ENCODE measurements at places on chromosomes 7 and 10.

- no peak for DNase-seq
Observed at GRCh38 chr7:8221101-8221495, 40.9 kb downstream of the ICA1 start.

DNA sequence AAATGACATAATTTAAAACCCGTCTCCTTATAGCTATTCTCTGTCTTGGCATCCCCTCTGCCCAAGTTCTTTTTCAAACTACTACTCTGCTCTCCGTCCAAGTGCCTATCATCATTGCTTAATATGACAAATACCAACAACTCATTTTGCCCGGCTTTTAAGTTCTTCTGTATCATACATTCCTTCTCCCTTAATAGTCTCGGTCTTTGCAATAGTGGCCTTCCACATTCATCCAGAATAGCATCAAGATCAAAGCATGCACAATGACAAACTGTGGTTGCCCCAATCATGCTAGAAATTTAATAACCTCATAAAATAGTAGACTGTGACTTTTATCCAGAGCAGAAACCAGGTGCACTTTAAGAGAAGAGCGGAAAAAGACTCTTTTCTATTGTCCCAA, 198.9 kb downstream of the ETV1 start:
- no peak for DNase-seq

DNA sequence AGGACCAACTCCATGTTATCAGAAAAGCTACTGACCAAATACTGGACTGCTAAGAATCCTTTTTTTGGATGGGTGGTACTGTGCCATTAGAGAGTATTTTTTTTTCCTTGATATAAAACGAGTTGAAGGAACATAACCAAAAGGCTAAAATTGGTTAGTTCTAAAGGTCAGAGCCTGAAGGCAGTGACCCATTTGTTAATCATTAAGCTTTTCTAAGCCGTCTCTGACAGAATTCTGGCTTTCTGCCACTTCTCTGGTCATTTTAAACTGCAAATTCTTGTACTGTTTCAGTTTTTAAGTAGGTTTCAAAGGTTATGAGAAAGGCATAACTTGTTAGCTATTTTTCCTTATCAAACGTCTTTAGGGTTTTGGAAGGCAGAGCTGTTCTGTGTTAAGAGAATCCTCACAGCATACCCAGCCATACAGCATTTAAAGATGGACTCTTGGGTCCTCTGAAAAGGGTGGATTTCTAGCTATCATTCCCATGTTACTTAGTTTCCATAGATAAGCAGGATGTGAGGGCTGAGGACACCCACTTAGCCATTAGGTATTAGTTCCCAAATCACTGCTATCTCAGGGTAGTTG, 196.8 kb downstream of the RNLS start:
- DNase-seq, result no peak

- peak; percentile 27 for DNase-seq
Observed at GRCh38 chr7:24965831-24966708, 13.9 kb downstream of the OSBPL3 start.

DNA sequence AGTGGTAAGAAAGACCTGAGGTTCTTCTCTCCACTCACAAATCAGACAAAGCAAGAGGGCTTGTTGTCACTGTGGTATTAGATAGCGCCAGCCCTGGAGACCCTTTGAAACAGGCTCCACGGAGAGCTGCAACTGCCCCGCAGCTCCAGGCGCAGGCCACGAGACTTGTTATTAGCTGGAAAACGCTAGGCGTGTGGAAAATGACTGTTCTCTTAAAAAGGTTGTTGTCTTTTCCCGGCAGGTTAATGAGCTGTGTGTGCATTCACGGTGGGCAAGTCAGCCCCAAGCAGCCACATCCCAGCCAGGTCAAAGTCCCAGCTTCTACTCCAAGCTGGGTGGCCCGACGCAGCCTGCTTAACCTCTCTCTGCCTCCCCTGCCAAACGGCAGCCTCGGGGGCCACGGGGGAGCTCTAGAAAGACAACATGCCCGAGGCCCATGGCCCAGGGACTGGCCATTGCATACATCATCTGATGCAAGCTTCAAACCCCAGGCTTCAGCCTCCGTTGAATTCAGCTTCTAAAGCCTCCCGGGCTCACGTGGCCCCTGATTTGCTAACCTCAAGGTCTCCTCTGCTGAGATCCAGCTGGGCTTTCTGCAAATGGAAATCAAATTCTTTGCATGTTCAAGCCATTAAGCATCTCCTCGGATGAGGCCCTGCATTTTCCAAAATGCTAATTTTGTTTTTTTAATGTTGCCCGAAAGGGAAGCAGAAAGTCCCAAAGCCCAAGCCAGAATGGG, 61.3 kb upstream of the DNAAF5 start:
- DNase-seq, result no peak

DNA sequence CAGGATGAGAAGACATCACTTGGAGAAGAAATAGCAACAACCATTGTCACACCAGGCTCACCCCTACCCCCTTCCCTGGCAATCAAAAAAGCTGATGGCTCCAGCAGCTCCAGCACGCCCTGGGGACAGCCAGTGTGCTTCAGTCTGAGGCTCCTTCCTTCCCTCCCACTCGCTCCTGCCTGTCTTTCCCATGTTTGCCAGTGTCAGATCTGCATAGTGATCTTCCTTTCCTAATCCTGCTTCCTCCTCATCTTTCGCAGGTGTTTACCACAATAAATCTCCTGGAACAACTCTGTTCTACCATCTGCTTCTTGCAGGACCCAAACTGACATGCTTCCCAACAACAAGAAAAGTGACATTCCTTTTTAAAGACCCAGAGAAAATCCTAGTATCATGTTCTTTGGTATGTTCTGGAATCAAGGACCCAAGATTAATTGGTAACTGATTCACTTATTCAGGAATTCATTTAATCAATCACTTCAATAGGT, 57.1 kb downstream of the STEAP1B start:
- no peak for DNase-seq

DNA sequence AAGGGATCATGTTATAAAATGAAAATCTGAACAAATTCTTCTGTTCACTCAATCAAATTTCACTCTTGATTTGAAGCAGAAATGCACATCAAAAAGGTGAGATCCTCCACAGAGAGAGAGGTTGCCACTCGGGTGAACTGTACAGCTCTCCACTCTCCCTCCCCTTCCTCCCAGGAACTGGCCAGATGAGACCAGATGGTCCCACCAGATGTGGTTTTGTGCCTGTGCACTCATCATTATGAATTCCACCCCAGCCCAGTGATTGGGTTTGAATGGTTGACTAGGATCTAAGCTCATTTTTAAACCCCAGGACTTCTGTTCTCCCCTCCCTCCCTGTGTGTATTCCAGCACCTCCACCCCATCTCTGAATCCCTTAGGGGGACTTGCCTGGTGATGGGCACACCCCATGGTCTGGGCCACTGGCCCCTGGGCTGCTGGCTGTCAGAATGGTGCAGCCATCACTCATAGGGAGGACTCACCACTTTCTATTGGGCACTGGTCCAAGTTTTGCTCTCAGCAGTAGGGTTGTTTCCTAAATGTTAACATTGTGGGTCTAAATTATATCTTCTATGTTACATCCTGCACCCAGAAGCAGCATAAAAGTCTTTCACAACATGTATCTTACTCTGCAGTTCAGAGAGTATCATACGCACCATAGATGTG, 393.1 kb downstream of the TNS3 start:
- no peak for DNase-seq

- no peak for DNase-seq
Observed at GRCh38 chr10:28375399-28376354, 72.8 kb upstream of the MPP7 start.

- no peak for DNase-seq
Observed at GRCh38 chr7:8063706-8064297, 95.2 kb downstream of the GLCCI1 start.

DNA sequence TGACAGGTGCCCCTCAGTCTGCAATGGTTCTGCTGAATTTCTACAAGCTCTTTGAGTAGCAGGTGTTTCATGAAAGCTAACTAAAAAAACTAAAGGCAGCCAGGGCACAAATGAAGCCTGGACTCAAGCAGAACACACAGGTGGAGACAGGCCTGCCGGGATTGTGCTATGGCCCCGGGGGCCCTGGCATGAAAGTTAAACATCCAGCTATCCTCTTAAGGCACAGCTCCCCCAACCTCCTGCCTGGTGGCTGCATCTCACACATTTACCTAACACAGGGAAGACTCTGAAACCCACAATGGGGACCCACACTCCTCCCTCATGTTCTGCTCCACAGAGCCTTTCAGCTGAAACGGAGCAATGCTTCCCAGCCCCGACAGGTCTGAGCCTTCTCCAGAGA, 76.3 kb upstream of the CAMK2B start:
- DNase-seq, result no peak

- no peak for DNase-seq
Observed at GRCh38 chr10:34814223-34814912, 728 bp downstream of the PARD3 start.

- DNase-seq, result peak; percentile 82
Observed at GRCh38 chr10:101829561-101830315, 11.5 kb upstream of the OGA start.

DNA sequence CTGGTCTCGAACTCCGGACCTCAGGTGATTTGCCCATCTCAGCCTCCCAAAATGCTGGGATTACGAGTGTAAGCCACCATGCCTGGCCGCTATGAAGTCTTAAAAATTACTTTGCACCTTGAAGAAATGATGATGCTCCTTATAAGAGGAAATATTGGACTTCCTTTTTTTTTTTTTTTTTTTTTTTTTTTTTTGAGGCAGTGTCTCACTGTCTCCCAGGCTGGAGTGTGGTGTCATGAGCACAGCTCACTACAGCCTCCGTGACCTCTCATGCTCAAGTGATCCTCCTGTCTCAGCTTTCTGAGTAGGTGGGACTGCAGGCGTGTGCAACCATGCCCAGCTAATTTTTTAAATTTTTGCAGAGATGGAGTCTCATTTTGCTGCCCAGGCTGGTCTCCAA, 65.3 kb downstream of the KMT2E start:
- DNase-seq, result no peak

GRCh38 chr7:11819271-11819670, 12.7 kb downstream of the THSD7A start:
- DNase-seq, result no peak

GRCh38 chr7:116511552-116512519, 12.3 kb downstream of the CAV2 start:
- DNase-seq, result peak; percentile 19

GRCh38 chr7:23044581-23044980, 30.7 kb upstream of the HYCC1 start:
- DNase-seq, result no peak

DNA sequence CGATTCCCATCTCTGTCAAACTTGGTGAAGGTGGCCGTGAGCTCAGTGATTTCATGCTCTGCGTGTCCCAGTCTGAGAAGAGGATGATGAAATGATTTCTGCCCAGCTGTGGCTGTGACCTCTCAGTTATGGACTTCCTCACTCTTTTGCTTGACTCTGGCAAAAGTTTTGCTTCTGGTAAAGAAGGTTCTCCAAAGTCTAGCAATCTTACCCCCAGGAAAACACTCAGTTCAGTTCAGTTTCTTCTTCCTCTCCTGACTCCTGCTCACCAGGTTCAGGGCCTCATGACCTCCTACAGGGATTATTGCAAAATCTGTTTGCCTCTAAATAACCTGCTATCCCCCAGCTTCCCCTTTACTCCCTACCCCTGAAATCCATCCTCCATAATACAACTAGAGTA, 4.9 kb upstream of the BLOC1S2 start:
- DNase-seq, result no peak

DNA sequence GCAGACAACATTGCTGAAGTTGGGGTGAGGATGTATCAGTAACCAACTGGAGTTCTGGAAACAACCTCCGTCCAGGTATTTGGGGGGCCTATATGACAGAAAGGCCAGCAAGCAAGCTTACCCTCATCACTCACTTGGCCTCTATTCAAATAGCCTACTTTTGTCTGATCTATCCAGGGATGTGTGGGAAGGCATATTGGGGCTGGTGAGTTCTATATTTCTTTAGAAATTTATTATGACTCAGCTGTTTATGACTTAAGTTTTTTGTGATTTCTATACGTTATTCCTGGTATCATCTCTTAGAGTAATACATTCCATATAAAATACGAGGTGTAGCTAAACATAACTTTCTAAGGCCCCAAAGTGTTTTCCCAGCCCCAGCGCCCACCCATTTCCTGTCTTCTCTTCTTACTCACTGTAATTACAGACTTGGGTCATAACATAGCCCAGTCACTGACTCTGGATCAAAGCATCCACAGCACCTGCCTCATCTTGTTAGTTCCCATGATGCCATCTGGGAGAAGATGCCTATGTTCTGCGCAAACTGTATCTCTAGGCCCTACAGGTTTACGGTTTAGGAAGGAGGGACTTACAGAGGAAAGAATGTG, 18.1 kb downstream of the GARS1 start:
- DNase-seq, result no peak

- DNase-seq, result no peak
Observed at GRCh38 chr10:114501650-114502049, 97.3 kb upstream of the AFAP1L2 start.

GRCh38 chr10:50510517-50511473, 113.0 kb downstream of the SGMS1 start:
- DNase-seq, result no peak

DNA sequence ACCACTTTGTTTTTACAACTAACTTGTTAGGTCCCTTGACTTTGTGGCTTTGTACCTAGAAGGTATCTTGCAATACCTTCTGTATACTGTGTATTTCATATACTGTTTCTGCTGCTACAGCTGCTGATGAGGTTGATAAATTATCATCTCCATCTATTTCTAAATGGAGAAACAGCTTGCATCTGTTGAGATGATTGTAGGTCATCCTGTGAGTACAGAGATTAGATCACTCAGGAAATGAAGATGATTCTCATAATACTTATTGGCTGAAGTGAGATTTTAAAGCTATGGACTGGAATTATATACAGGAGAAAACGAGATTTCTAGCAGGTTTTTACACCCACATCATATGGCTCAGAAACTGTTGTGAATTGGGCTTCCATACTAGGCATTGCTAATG, 280.5 kb downstream of the KCND2 start:
- no peak for DNase-seq

DNA sequence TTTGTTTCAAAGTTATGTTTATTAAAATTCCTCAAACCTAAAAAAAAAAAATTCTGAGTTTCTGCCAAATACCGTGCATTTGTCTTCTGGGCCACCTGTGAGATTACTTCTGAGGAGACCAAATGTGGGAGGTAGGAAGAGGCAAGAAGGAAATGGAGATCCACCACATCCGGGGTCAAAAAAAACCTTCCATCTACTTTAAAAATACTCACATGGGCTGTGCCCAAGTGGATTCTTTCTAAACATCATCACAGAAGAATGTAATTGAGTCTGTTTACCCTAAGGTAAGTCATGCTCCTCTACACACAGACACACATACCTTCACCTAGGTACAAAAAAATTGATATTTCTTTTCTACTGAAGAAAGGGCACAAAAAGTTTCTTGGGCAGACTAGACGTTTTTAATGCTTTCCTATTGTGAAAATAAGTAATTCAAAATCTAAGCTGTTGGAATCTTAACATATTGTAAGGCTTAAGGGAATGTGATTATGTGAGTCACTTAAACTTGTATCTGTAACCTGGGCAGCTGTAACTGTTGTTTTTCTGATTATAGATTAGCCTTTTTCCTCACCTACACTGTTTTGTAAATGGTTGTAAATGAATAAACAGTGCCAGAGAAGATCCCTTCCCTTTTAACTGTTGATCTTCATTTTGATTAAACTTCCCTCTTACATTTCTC, 19.1 kb upstream of the SPOCK2 start:
- DNase-seq, result peak; percentile 40

- DNase-seq, result no peak
Observed at GRCh38 chr10:24340446-24340845, 131.5 kb downstream of the KIAA1217 start.

GRCh38 chr7:2622869-2623697, 8.7 kb upstream of the TTYH3 start:
- DNase-seq, result no peak

Measured in CD4-positive, alpha-beta T cell treated with Interleukin-17A for 4 hours (primary cell).